CD8-positive, alpha-beta T cell (primary cell): ENCODE measurements at places on chromosomes 11 and 22. TPM values are rescaled to one million over a fixed set of nuclear protein-coding genes. Genes with fewer than 3 reads are reported as not detected.
A peak's percentile ranks its signal among the peaks of the same experiment; 100 is the strongest.

DNA sequence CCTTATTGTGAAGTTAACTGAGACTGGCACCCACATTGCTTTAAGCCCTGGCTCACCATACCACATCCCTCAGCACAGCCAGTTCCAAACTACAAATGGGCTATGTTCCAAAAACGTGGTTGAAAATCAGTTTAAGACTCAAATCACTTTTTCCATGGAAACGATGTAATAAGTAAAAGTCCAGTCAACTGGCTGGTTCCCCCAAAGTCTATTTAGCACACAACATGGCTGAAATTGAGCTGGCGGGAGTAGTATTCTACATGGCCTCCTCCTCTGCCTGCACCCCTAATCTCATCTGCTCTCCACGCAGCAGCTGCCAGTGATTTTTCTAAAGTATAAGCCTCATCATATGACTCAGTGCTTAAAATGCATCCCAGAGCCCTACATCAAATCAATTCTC, 40.9 kb upstream of the BIRC3 start:
- DNase-seq: no peak

DNA sequence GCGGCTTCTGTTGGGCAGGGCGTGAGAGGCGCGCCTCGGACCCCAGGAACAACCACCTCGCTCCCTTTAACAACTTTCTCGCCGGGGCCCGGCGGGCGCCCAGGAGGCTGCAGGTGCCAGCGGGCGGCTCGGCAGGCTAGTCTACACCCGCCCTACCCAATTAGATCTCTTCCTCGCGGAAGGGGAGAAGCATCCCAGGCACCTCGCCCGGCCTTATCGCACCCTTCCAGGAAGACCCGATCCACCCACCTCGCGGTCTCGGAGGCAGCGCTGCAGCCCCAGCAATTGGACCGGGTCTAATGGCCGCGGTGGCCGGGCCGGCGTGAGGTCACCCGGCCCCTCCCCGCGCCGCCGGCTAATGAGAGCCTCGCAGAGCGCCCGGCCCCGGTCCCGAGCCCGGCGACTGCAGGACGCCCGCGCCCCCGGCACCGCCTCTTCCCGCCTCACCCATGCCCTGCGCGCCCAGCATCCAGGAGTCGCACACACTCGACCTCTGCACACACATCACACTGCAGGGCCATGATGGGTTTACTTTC, at the start of gene PLAAT3:
PLAAT3 (minus strand) TSS at position 298 of the 536 bp plus-strand sequence. CDS start 419 bp downstream, outside the sequence.
- peak; percentile 23 for DNase-seq

GRCh38 chr11:118996926-118997626, 862 bp upstream of the CENATAC start:
- peak; percentile 70 for DNase-seq

DNA sequence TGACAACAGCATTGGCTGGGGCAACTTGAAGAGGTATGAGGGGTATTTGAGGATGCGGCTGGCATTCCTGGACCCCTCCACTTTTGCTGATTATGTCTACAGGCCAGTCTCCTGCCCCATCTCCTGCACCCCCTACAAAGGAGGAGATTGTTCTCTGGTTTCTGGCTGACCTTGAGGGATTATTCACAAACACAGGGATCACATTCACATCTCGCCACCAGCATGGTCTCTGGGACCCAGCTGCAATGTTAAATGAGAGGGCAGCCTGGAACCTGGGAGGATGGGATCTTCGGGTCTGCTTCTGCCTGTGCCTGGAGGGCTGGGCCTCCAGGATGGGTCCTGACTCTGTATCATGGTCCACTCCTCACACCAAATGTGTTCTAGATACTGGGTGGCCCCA, 32.8 kb upstream of the MYEOV start:
- DNase-seq: no peak

DNA sequence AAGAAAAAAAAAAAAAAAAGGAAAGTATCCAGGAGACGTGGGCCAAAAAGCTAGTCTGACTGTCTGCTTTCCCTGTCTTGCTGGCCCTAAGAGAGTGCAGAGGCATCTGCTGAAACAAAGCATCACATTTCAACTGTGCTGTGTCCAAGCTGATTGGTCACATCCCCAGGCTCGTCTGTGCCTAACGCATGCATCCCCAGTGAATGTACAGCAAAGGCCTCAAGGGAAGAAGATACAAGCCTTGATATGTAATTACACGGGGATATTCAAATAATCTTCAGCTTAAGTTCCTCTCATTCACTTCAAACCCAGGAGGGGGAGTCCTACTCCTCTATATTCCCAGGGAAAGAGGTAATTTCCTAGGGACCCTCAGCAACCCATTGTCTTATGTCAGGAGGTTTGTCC, 5.4 kb upstream of the SORL1 start:
- DNase-seq: no peak

DNA sequence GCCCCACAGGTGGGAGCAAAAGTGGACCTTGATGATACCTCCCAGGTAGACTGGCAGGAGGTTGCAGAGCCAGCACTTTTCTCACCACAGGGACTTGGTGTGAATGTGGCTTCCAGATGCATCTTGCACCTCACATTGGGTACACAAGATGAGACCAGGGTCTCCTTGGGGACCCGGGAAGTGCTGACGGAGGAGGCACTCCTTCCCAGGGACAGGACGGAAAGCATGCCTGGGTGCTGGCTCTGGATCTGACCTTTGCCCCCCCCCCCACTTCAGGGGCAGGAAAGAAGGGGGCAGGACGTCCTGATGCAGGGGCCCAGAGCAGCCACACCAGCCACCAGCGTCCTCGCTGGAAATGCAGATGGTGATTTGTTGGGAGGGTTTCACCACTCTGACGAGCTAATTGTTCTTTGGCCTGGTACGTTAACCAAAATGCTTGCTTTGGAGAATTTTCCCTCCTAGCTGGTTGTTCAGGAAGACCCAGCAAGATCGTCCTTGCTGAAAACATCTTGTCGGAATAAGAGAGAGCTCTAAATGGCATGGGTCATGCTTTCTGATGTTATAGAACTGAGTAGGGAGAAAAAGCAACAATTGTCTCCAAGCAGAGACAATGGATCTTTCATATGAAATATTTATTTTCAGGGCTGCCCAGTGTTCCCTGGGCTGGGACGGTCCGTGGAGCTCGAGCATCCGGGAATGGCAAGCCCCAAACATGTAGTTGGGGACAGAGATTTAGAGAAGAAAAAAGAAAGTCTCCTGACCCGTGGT, 74.4 kb upstream of the PPARA start:
- DNase-seq: no peak

DNA sequence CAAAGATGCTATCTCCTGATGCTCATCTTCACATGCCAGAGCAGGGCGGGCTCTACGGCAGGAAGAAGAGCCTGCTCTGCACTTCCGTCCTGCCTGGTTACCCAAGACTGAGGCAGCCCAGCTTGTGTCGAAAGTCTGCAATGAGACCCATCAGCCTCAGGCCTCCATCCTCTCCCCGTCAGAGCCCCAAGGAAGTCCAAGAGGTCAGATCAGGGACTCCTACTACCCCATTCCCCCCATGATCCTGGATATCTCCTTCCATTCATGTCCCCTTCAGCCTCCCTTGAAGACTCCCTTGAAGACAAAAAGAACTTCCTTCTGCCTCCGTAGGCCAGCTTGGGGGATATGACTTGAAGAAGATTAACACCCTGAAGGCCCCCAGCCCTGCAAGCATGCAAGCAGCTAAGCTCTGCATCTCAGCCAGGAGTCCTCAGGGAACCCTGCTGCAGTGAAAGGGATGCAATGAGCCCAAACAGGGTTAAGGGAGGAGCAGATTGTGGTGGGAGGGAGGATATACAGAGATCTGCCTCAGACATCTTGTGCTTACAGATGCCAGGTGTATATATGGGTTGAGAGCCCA, 85.6 kb downstream of the TRIM29 start:
- DNase-seq: no peak

DNA sequence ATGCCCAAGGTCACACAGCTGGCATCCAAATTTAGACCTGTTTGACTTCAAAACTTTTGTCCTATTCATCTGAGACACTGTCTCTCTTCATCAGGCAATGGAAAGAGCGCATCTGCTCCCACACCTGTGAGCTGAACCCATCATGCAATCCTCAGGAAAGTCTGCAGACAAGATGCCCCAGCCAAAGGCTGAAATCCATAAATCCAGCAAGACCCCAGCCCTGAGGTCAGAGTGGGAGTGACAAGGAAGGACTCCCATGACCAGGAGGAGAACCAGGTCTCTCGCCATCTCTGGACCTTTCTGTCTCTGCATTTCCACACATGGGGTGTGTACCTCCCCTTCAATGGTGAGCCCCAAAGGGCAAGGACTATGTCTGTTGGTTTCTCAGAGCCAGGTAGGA, 83.6 kb upstream of the HMGXB4 start:
- no peak for DNase-seq

DNA sequence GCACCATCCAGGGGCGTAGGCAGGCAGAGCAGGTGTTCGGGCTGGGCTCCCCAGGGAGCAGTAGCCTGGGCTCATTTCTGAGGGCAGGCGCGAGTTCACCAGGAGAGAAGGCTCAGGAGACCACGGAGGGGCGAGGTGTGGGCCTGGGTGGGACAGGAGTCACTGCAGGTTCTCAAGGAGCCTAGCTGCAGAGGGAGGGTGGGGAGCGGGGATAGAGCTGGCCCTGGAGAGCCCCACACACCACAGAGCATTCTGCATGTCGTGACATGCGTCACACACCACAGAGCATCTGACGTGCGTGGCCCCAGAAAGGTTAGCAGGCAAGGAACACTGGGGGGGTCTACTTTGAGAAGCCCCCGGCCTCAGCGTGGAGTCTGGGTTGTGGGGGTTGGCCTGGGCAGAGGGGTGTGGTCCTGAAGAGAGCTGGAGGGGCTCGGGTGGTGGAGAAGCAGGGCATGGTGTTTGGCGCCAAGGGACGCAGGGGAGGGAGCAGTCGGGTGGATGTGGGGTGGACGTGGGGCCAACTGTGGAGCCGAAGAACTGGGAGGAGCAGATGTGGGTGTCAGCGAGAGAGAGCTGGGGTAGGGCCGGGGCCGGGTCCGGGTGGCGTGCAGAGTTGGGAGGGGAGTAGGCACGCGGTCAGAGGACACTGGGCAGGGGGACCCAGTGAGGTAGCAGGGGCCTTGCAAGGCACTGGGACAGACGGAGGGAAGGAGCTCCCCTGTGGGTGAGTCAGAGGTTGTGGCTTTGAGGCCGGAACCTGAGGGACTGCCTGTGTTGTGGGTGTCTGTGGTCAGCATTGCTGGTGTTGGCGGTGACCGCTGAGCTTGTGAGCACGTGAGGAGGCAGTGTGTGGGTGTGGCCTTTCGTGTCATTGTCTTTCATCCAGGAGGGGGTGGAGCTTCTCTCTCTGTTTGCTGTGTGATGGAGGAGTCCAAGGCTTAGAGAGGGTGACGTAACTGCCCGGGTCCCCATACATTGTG, 25.5 kb downstream of the CTTN start:
- peak; percentile 75 for DNase-seq

TBX10 gene
- total RNA-seq: not detected

HTR3A gene
- not detected for total RNA-seq

APOBEC3G gene
- total RNA-seq: 44.9 TPM

XKR3 gene
- not detected for total RNA-seq

BARX2 gene
- total RNA-seq: not detected
